Astrocyte of the hippocampus (primary cell): ENCODE measurements at places on chromosomes 16 and 17.

- peak; percentile 72 for DNase-seq
Measured at GRCh38 chr17:56679115-56679776, 85.7 kb downstream of the NOG start.

DNA sequence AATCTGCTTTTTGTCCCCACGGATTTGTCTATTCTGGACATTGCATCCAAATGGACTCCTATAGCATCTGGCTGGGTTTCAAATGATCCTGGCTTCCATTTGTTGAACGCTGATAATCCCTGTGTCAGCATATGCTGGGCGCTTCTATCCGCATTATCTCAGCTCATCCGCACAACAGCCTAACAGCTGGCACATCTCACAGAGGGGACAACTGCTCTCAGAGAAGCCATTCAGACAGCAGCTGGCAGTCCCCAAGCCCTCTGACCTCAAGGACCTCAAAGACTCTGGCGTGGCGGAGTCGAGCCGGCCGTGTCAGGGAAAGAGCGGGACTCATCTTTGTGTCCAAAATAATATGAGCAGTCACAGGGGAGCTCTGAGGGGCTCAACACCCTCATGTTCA, 82.3 kb downstream of the NT5M start:
- DNase-seq, result no peak

GRCh38 chr17:16258901-16259300, 41.9 kb downstream of the PIGL start:
- DNase-seq, result no peak

DNA sequence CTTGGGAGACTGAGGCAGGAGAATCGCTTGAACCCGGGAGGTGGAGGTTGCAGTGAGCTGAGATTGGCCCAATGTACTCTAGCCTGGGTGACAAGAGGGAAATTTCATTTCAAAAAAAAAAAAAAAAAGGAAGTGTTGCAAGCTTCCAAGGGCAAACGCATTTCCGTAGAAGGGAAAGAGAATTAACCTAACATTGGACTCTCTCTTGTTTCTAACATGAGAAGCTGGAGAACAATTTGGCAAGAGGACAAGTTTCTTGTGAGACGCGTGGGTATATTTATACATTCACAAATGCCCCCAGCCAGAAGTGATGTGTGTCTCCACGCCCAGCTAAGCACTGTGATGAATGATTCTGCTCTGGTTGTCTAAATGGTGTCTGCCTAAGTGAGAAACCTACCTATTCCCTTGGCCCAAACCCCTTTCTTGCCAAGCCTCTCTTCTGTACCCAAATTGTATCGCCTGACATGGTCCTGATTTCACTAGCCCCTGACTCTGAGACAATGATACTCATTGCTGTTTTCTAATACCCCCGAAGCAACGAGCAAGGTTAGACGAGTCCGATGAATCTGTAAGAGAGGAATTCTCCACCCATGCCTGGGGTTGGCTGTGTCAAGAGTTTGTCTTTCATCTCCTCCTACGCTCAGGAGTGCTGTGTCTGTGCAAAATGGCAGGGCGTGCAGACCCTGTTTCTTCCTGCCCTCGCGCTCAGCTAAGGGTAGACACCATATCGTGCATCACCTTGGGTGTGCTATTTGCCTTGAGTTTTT, 14.2 kb upstream of the ST6GALNAC2 start:
- no peak for DNase-seq

DNA sequence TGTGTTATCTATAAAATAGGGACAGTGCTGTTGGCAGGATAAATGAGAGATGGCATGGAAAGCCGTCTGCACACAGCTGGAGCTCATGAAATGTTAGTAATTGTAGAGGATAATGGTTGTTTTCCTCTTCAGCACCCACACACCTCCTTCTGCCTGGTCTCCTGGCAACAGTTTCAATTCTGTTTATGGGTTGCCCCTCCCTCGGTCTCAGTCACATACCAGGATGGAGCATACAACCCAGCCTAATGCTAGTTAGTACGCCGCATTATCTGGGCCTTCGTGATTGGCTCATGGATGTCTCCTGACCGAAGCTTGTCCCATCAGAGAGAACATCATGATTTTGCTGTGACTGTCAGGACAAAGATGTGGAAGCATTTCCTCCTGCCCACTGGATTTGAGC, 126.2 kb upstream of the WSCD1 start:
- no peak for DNase-seq

DNA sequence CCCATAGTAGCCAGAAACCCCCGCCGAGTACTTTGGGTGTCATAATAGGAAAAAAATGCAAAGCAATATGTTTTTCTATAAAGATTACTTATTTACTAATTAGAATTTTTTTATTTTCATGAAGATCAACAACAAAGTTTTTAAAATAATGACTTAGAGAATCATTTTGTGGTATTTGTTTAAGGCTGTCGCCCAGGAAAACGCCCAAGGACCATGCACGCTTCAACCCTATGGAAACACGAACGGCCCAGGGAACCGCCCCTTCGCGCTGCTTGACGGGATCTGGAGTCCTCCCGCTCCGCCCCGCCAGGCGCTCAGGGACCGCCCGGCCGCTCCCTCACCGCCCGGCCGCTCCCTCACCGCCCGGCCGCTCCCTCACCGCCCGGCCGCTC, 408 bp upstream of the KPNA2 start:
- DNase-seq, result peak; percentile 99

- DNase-seq, result peak; percentile 59
Measured at GRCh38 chr16:49158029-49158642, 123.5 kb downstream of the CBLN1 start.

GRCh38 chr17:4777969-4778760, 6.5 kb downstream of the TM4SF5 start:
- no peak for DNase-seq

GRCh38 chr17:77890771-77891170, 67.7 kb upstream of the TNRC6C start:
- DNase-seq, result no peak

GRCh38 chr17:42883802-42884558, 16.6 kb upstream of the G6PC1 start:
- no peak for DNase-seq

DNA sequence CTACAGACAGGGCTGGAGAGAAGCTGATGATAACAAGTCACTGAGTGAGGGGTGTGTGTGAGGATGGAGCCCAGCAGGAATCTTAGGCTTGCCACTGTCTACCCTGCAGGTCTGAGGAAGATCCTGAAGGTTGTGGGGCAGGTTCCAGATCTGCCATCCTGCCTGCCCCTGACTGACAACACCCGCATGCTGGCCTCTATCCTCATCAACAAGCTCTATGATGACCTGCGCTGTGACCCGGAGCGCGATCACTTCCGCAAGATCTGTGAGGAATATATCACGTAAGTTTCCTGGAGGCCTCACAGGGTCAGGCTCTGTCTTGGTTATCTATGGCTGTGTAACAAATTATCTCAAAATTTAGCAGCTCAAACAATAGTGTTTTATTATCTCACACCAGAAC, 16.3 kb downstream of the UNC45B start:
- no peak for DNase-seq

DNA sequence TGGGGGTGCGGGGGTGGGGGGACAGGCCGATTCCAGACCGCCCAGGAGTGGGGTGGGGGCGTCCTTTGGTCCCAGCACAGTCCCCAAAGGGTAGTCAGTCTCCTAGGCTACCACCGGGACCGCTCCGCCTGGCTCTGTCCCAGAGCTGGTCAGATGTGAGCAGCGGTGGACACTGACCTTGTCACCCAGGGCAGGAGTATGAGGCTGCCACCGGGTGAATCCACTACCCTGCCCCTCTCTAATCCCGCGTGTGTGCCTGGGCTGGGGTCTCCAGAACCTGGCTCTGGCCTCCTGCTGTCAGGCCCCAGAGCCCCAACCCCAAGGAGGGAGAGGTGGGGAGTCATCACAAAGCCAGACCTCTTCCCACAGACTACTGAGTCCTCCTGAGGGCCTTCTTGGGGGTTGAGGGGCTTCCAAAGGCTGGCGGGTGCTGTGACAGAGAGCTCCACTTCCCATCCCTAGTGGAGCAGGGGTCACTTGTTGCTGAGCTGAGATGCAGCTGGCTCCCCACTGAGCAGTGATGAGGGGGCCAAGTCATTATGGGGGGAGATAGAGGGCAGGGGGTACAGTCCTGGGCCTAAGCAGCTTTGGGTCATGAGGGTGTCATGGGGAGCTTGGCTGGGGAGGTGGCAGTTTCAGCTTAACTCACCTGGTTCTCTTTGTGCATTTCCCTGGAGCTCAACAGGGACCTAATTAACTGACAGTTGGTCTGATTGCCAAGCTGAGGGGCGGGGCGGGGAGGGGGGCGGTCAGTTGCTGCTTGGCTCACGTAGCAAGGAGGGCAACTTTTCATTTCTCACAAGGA, 1.2 kb downstream of the PPP1R1B start:
- no peak for DNase-seq

- DNase-seq, result peak; percentile 96
Measured at GRCh38 chr17:71071837-71072236, 902.5 kb downstream of the KCNJ2 start.

- DNase-seq, result no peak
Measured at GRCh38 chr17:63113167-63113566, 147.1 kb downstream of the TANC2 start.

- DNase-seq, result peak; percentile 99
Measured at GRCh38 chr17:38464723-38465390, 36.6 kb downstream of the ARHGAP23 start.

GRCh38 chr17:78875363-78876093, 27.5 kb downstream of the CEP295NL start:
- DNase-seq, result peak; percentile 76

GRCh38 chr17:55437159-55437605, 15.5 kb upstream of the MMD start:
- DNase-seq, result no peak

GRCh38 chr17:79836510-79836971, 2.7 kb downstream of the CBX4 start:
- DNase-seq, result no peak
